ENCODE measurements at places on chromosomes 4 and X.

DNA sequence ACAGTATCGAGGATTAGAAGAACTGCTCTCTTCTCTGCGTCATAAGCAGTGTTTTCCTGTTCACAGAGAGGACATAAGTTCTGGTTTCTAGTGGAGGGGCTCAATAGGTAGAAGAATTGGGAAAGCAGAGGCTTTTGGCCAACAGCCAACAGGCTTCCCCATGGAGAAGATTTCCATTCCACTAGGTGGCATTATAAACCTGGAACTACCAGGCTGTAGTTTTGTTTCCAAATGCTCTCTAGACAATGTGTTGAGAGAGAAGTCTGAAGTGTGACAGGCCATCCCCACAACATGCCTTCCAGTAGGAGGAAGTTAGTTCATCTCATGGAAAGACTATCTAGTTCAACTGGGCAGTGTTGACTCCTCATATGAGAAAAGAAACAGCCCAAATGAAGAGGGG, 63.8 kb upstream of the ANXA10 start:
- DNase-seq = peak; percentile 4

DNA sequence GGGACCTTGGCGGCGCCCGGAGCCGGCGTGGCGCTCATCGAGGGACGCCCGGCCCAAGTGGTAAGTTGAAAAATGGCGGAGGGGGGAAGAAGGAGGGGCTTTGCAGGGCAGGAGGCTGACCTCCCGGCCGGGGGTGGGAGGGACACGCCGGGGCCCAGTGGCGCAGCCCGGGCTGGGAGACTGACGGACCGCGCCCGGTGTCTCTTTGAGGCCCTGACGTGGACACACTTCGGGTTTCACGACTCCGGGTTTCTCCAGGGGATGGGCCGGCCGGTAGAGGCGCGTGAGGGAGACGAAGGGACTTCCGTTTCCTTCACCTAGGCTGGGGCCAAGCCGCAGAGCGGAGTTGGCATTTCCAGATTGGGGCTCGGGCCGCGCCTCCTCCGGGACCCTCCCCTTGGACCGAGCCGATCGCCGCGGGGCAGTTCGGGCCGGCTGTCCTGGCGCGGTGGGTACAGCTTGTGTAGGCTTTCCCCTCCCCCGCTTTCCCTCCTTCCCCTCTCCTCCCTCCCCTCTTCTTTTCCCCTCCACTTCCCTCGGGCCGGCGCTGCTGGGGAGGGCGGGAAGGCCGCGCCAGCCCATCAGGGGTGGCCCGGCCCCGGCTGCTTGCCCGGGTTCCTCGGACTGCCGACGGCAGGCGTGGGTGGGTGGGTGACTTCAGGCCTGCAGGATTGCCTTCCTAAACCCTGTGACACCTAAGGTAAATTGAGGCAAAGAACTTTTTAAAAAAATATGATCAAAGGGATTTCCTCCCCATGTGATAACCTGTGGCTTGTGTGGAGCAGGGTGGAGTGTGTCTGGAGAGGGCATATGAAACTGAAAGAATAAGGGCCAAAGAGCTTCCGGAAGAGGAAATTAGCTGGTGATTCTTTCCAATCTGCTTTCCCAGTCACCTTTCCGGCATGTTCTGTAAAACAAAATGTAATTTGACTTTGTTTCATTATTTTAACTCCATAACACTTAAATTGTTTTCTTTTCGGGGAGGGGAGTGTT, at the start of gene XIAP:
Gene XIAP (plus strand): TSS at position 208 of the 993 bp plus-strand sequence. CDS start 25,610 bp downstream, outside the sequence.
- peak; percentile 79 for DNase-seq

GRCh38 chrX:97563531-97564133, 679.9 kb downstream of the RPA4 start:
- no peak for DNase-seq

DNA sequence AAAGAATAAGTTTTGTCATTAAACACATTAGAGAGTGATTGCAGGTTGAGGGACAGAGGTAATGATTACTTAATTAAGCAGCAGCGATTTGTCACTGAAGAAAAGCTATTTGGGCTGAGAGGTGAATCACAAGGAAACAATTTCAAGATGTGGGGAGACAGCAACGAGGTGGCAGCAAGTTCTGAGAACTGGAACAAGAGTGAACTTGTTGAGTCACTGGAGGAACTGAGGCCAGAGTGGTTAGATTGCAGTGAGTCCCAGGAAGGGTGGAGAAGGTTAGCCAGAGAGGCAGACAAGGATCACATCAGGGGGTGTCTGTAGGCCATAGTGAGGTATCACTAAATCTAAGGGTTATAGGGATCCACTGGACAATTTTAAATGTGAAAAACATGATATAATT, 57.9 kb upstream of the TMPRSS11A start:
- DNase-seq = no peak

GRCh38 chr4:124947622-124948265, 235.2 kb upstream of the ANKRD50 start:
- no peak for DNase-seq

GRCh38 chrX:73965833-73966232, 338.1 kb upstream of the ZCCHC13 start:
- no peak for DNase-seq

- DNase-seq = no peak
Observed at GRCh38 chr4:41365681-41366080, 109.0 kb downstream of the UCHL1 start.

- no peak for DNase-seq
Observed at GRCh38 chr4:174697202-174697601, 131.8 kb downstream of the GLRA3 start.

- DNase-seq = no peak
Observed at GRCh38 chr4:158823461-158823873, 54.6 kb downstream of the FNIP2 start.

DNA sequence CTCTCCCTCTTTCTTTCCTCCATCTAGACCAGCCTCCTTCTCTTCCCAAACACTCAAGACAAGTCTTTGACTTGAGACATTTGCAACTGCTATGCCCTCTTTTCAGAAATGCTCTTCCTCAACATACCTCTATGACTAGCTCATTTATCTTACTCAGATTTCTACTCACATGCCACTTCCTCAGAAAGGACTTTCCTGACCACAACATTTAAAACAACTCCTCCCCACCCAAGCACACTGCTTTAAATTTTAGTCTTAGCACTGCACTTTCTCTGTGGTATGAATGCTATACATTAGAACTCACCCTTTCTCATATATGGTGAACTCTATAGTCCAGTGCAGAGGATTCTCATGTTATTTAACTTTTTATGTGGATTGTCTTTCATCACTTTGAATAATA, 28.4 kb upstream of the SULT1E1 start:
- DNase-seq = no peak

DNA sequence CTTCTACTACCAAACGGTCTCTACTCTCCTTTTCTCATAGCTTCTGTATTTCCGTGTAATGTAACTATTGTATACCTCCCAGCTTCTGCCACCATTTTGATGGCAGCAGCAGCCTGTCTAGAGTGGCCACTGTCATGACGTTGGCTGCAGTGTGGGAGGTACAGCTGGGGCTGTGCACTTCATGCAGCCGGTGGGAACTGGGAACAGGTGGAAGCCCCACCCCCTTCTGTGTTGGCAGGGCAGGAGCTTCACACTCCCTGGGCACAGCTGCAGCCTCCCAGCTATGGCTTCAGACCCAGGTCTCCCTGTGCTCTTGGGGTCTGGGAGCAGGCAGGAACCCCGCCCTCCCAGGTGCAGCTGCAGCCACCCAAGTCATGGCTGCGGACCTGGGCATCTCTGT, 49.8 kb upstream of the SEC24B start:
- no peak for DNase-seq
